Mammary microvascular endothelial cell (primary cell): ENCODE measurements at places on chromosomes 4 and X. TPM values are rescaled to one million over a fixed set of nuclear protein-coding genes. Genes with fewer than 3 reads are reported as not detected.

The CCKAR gene
- total RNA-seq = not detected in 2 replicates

The ERVMER34-1 gene
- total RNA-seq = not detected in 2 replicates

The TIMM17B gene
- total RNA-seq = 40.8 and 41.9 TPM in 2 replicates

The TMEM156 gene
- 4.4 and 6.0 TPM in 2 replicates for total RNA-seq

The THAP9 gene
- total RNA-seq = 1.1 and 1.2 TPM in 2 replicates

The MAGEA9B gene
- not detected in 2 replicates for total RNA-seq

The CSN1S1 gene
- total RNA-seq = not detected in 2 replicates

The SNX25 gene
- 11.8 and 13.0 TPM in 2 replicates for total RNA-seq

The PDGFRA gene
- total RNA-seq = 0.13 and 0.30 TPM in 2 replicates

The TSPAN7 gene
- total RNA-seq = 2.2 and 2.7 TPM in 2 replicates

The TLR1 gene
- 1.3 and 1.8 TPM in 2 replicates for total RNA-seq

The MAGEB1 gene
- total RNA-seq = not detected in 2 replicates

The FAM9B gene
- total RNA-seq = not detected in 2 replicates

The VGLL1 gene
- not detected in 2 replicates for total RNA-seq

The RAP2C gene
- 14.9 and 16.3 TPM in 2 replicates for total RNA-seq

The LIMCH1 gene
- total RNA-seq = 14.5 and 17.3 TPM in 2 replicates

The CCDC110 gene
- 0.13 and 1.2 TPM in 2 replicates for total RNA-seq

The AMBN gene
- total RNA-seq = not detected in 2 replicates

The PAGE5 gene
- not detected in 2 replicates for total RNA-seq

The FHIP1A gene
- 0.40 and 1.4 TPM in 2 replicates for total RNA-seq

The PLS3 gene
- 395 and 439 TPM in 2 replicates for total RNA-seq

The RTL9 gene
- not detected in 2 replicates for total RNA-seq

The GYPE gene
- total RNA-seq = 0.07 and 0.15 TPM in 2 replicates

The TDO2 gene
- not detected in 2 replicates for total RNA-seq

The GAGE1 gene
- total RNA-seq = not detected in 2 replicates

The SPANXB1 gene
- total RNA-seq = not detected in 2 replicates

The GPR173 gene
- 0.84 and 0.93 TPM in 2 replicates for total RNA-seq

The STK26 gene
- total RNA-seq = 2.5 and 2.9 TPM in 2 replicates

The XAGE1A gene
- not detected in 2 replicates for total RNA-seq

The CTAG1A gene
- total RNA-seq = not detected in 2 replicates

The NUP62CL gene
- total RNA-seq = not detected in 2 replicates

The NPY1R gene
- total RNA-seq = not detected in 2 replicates

The IL1RAPL2 gene
- total RNA-seq = not detected in 2 replicates

The NRK gene
- total RNA-seq = 0.07 and 0.10 TPM in 2 replicates

The EVC2 gene
- 2.5 TPM in 2 replicates for total RNA-seq

The RBM47 gene
- total RNA-seq = 0.05 and 0.07 TPM in 2 replicates

The CT45A3 gene
- not detected in 2 replicates for total RNA-seq

The DSPP gene
- not detected in 2 replicates for total RNA-seq

The LRRC66 gene
- under 0.01 and 0.10 TPM in 2 replicates for total RNA-seq

The FTSJ1 gene
- total RNA-seq = 81.1 and 84.4 TPM in 2 replicates

The GPR119 gene
- total RNA-seq = not detected in 2 replicates

The HSD17B13 gene
- total RNA-seq = 0.05 and 0.27 TPM in 2 replicates

The POLN gene
- total RNA-seq = 1.2 and 1.5 TPM in 2 replicates

The PAGE1 gene
- total RNA-seq = not detected in 2 replicates
